ENCODE measurements at places on chromosomes 5 and 9.

DNA sequence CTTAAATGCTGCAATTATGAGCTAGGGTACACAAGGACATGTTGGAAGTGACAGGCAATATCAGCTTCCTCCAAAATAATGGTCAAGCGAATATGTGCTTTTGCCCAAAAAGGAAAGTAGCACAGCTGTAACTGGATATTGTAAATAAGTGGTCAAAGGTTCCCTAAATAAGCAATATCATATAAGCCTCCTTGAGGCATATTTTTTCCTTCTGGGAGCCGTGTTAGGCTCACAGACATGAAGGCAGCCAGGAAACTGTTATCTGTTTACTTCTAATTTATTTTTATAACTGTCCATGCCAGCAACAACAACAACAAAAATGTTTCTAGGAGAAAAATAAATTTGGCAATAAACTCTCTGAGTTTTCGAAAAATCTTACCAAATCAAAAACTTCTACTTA lies 648.3 kb downstream of the PDE4D start:
- DNase-seq, result no peak
- no peaks in the 10 kb centered on the region for H3K36me3 ChIP-seq
- no peaks in the 10 kb centered on the region for H3K4me1 ChIP-seq
- H3K27me3 ChIP-seq, result no peaks in the 10 kb centered on the region

- H3K36me3 ChIP-seq, result no peaks in the 10 kb centered on the region
- DNase-seq, result no peak
- no peak overlapping the region for H3K4me3 ChIP-seq
- no peak overlapping the region for H3K27ac ChIP-seq
Measured at GRCh38 chr5:152309926-152310450, 95.1 kb downstream of the NMUR2 start.

DNA sequence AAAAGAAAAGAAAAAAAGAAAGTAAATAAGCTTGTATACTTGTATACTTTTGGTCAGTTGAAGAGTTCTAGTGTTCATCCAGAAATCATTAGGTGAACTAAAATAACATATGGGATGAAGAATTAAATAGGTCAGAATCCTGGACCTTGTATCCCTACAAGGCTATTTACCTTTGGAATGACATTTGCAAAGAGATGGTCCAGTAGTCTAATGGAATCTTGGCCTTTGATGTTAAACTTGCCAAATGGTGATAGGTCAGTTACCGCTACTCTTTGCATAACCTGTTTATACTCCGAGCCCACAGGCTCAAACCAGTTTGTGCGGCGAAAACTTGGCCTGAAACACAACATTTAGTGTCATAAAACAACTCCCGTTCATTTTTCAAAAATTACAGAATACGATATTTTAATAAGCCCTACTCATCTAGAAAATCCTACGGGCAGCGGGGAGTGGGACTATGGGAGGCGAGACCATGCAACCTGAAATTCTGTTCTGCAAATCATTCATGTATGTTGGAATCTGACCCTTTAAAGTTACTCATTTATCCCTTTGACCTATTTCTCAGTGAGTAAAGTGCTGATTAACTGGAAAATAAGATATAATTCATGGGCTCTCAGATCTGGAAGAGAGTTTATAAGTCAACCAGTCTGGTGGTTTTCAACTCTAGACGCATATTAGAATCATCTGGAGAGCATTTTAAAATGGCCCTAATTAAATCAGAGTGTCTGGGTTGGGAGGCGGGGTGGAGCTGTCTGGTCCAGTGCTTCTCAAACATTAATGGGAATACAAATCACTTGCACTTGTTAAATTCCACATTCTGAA lies 38.6 kb downstream of the DMGDH start:
- H3K4me3 ChIP-seq, result no peak overlapping the region
- H3K36me3 ChIP-seq, result no peaks in the 10 kb centered on the region

DNA sequence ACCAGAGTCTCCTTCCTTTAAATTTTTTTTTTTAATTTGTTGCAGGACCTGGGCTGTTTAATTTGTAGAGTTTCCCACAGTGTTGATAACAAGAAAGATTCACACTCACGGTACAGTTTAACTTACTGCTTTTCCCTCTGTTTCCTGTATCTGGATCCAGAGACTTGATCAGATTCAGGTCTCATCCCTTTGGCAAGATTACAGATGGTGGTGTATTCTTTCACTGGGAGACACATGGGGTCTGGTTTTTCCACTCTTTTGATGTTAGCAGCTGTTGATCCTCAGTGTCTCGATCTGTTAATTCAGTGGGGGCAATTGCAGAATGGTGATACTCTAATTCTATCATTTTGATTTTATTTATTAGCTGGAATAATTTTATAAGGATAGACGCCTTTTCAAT lies 75.4 kb upstream of the TNFAIP8 start:
- no peaks in the 10 kb centered on the region for H3K4me1 ChIP-seq
- no peak overlapping the region for H3K27ac ChIP-seq
- no peak for DNase-seq
- no peak overlapping the region for H3K4me3 ChIP-seq
- no peaks in the 10 kb centered on the region for H3K27me3 ChIP-seq

GRCh38 chr5:170200876-170201275 lies 31.9 kb upstream of the C5orf58 start:
- H3K27me3 ChIP-seq, result peaks cover 5% of the 10 kb centered on the region
- no peaks in the 10 kb centered on the region for H3K36me3 ChIP-seq
- H3K4me3 ChIP-seq, result no peak overlapping the region
- no peak for DNase-seq

Measured in spinal cord (tissue), 10 donors.